ENCODE measurements at places on chromosomes 5 and 9.
A peak's percentile ranks its signal among the peaks of the same experiment; 100 is the strongest.

GRCh38 chr9:34310215-34310614, 18.9 kb downstream of the KIF24 start:
- DNase-seq, result peak; percentile 54

- DNase-seq, result no peak
Measured at GRCh38 chr9:88889386-88889785, 101.9 kb upstream of the S1PR3 start.

DNA sequence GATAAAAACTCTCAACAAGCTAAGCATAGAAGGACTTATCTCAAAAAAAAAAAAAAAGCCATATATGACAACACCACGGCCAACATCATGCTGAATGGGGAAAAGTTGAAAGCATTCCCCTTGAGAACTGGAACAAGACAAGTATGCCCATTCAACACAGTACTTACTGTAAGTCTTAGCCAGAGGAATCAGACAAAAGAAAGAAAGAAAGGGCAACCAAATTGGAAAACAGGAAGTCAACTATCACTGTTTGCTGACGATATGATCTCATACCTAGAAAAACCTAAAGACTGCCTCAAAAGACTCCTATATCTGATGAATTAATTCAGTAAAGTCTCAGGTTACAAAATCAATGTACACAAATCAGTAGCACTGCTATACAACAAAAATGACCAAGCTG, 24.6 kb upstream of the PTGER4 start:
- no peak for DNase-seq

GRCh38 chr5:127549551-127549950, 32.1 kb downstream of the PRRC1 start:
- DNase-seq, result no peak

DNA sequence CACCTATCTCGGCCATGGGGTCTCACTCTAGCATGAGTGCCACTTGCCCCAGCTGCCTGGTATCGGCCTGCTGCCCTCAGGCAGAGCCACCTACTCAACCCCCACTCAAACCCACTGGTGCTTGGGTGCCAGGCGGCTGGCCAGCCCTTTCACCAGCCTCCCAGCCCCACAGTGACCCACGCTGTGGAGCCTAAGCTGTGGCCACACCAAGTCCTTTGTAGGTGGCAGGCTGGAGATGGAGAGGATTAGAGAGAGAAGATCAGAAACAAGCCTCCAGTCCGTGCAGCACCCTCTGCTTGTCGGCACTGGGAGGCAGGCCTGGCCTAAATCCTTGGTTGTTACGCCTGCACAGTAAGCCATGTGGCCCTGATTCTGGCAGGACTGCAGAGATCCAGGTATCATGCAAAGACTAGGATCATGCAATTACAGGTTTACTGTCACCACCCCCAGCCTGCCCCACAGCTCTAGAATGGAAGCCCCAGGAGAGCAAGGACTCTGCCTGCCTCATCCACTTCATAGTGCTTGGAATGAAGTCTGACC, 171.7 kb downstream of the COL23A1 start:
- no peak for DNase-seq

DNA sequence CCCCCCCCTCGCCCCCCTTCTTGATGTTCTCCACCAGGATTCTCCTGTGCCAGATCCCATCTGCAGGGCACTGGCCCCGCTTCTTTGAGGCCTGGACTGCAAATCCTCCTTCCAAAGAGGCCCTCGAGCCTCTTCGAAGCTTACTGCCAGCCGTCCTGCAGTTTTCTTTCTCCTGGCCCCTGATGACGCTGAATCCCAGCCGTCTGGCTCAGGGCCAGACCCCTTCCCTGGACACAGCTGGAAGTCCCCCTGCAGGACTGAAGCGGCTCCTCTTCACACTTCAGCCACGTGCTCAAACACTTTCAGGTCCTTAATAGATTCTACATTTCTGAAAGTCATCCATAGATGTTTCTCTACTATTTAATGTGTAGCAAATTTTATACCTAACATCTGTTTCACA, 121.5 kb downstream of the EHMT1 start:
- DNase-seq, result no peak

GRCh38 chr5:149930043-149930748, 14.4 kb downstream of the PDE6A start:
- DNase-seq, result no peak

DNA sequence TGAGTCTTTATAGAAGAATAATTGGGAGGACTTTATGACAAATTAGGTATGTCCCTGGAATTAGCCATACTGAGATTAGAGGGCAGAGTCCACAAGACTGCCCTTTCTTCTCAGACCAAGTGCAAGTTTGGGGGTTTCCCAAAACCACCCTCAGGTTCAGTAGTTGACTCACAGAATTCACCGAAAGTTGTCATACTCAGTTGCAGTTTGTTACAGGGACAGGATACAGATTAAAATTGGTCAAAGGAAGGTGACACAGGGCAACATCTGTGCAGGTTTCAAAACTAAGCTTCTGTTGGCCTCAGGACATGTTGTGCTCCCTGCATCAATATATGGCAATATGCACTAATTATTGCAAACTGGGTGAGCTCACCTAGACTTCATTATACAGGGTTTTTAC, 3.8 kb downstream of the RANBP17 start:
- DNase-seq, result no peak

DNA sequence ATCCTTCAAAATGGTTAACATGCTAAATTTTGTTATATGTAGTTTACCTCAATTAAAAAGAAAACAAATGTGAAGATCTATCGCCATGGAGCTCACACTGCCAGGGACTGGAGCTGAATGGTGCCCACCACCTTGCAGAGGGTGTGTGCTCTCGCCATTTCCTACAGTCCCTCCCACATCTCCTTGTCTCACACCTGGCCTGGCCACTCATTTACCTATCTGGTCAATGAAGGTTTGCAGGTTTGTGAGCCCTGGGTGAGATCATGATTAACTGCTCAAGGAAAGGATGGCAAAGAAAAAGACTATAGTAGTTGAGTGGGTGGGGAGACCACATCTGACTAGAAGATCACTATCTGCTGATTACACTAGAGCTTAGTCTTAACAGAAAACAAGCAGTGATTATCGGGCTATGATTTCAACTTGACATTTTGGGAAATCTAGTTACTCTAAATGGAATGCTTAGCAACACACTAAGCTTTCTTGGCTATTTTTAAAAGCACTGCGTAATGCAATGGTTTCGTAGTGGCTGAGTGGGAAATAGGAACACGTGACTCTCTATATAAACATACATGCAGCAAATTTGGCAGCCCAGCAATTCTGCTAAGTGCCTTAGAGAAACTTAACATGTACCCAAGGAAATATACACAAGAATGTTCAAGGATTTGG, 27.3 kb downstream of the PUM3 start:
- DNase-seq, result no peak

DNA sequence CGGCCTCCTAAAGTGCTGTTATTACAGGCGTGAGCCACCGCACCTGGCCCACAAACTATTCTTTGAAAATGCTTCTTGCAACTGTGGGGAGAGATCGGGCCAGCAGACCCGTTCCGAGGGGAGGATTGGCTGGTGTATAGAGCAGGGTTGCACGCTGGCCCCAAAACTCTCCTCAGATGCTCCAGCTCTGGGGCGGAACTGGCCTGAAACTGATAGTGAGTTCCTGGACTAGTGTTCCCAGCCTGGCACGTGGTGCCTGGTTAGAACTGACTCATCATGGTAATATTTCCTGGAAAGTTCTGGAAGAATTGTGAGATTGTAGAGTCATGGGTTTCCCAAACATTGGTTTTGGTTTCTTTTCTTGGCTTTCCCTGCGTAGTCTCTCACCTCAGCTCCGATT, 120.5 kb downstream of the FBXL7 start:
- DNase-seq, result no peak

DNA sequence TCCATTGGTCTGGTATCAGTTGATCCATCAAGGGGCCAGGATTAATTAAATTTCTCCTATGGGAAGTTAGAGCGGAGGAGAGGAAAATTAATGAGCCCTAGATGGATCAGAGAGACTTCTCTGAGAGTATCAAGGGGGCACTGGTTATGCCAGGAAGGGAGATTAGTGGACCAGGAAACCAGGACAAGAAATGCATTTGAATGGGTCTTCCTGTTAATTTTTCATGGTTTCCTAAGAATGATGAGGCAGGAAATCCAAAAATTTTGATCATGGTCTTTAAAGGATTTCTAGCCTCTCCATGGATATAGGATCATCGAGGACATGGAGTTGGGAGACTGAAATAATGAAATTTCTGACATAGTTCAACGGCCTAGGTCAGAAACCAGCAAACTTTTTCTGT, 30.8 kb downstream of the FOXI1 start:
- DNase-seq, result no peak

DNA sequence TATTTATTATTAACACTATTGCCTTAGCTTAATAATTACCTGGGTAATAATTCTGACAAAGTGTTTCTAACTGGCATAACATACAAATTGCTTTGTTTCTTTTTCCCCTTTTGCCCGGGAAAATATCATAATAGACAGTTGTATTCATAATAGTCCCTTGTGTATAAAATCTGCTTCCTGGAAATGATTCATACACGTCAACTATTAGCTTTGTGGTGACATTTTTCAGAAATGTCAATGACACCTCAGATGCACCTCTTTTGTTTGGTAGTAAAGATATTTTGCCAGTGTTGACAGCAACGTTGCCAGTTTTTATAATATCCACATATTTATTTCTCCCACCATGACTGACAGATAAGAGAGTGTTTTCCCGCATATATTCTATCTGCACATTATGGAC, 73.0 kb downstream of the RASEF start:
- DNase-seq, result no peak

DNA sequence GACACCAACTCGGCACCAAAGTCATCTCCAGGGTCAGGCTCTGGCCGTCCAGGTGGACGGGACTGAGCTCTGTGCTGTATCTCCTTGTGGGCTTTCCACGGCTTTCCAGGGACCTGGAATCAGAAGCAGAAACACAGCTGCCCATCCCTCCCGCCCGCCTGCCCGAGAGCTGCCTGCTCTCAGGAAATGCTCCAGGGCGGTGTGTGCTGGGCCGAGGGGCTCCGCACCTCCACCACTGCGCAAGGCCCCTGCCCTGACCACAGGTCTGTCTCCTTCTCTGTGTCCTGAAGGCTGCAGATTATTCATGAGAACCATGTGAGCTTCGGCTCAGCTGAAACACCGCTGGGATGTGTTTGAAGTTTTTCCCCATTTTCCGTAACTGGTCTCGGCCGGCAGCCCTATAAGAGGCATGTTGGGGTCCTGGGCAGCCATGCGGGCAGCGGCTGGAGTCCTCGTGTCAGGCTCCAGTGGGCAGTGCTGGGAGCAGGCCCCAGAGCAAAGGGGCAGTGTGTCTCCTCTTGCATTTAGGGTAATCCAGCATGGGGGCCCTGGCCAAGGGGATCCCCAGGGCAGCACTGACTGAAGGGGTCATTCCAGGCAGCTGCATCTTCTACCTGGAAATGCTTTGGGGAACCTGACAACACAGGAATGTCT, 22.8 kb downstream of the NKD2 start:
- no peak for DNase-seq

DNA sequence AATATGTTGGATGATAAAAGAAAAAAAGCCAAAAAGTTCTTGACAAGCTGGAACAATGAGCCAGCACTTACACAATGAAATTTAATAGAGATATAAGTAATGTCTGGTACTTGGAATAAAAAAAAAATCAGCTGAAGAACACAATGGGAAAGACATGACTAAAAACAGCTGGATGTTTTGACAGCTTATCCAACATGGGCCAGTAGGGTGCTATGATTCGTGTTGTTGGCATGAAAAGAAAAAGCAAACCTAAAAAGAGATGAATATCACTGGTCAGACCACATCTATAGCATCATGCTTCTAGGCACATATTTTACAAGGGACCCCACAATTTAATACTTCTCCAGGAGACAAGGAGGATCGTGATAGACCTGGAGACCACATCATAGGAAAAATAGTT, 175.3 kb downstream of the ARL15 start:
- no peak for DNase-seq

DNA sequence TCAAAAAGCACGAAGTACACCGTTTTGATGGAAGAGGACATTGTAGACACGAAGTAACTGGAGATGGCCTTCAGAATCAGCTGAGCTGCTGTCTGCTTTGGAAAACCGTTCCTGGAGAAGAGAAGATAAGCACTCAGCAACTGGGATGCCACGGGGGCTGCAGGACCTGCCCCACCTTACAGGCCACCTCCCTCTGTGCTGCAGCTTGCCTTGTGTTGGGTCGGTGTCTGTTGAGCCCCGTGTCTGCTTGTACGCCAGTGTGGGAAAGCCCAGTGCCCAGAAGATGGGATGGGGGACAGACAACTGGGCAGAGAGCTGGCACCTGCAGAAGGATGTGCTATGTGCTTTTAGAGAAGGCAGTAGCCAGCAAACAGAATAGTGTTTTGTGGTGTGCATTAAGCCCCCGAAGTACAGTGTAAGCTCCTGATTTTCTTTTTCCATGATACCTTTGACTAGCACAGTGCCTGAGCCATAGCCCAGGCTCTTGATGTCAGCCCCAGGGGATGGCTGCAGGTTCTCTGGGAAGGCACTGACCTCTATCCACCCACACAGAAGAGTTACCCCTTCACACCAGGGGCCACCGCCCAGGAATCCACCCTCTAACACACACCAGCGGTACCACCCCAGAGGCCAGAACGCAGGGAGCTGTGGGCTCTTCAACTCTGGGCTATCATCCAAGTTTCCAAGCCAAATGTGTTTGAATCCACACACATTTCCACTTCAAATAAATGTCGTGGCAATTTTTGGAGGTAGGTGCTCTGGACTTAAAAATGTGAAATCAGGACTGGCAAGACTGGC, 63.8 kb downstream of the MACROH2A1 start:
- DNase-seq, result peak; percentile 12

DNA sequence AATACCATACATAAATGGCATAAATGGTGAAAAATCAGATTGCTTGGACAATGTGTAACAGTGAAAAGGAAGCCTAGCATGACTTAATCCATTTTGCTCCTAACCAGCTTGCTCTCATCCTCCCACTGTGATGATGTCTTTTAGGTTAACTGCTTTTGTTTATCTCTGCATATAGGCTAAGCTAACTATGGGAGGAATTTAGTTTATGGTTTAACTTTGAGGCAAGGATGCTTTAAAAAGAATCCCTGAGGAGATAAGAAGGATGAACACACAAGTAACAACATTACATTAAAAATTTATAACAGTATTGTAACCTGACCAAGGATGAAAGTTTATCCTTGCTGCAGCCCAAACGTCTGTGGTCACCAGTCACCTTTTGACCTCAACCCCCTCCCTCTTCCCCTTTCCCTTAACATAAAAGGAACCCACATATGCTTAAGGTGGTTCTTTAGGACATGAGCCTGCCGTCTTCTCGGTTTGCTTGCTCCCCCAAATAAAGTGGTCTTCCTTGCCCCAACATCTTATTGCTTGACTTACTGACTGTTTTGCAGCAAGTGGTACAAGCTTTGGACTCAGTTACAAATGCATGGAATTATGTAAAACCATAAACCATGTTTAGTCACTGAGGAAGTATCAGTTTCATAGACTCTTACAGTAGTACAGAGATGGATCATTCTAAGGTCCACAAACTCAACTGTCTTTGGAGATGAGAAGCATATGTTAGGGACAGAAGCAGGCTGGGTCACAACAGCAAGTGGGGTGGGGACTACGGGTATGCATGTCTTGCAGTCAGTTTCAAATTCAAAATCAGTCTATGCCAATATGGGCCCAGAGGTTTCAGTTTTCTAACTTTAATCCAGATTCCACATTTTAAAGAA, 31.3 kb downstream of the AGXT2 start:
- no peak for DNase-seq
